Smooth muscle cell of the pulmonary artery (primary cell): ENCODE measurements at places on chromosomes 6 and 20. TPM values are rescaled to one million over a fixed set of nuclear protein-coding genes. Genes with fewer than 3 reads are reported as not detected.

TCP11 gene
- total RNA-seq, result 0.07 and 0.26 TPM in 2 replicates

MKKS gene
- 10.7 and 13.7 TPM in 2 replicates for total RNA-seq

CGA gene
- total RNA-seq, result not detected in 2 replicates

NKX2-2 gene
- total RNA-seq, result not detected in 2 replicates

CALHM5 gene
- 6.8 and 12.1 TPM in 2 replicates for total RNA-seq

RBM24 gene
- 2.9 and 6.3 TPM in 2 replicates for total RNA-seq

ASXL1 gene
- 44.0 and 44.9 TPM in 2 replicates for total RNA-seq

THEMIS gene
- total RNA-seq, result under 0.01 TPM in 1 of 2 replicates, not detected in the other

SYNDIG1 gene
- 0.56 and 1.4 TPM in 2 replicates for total RNA-seq

SSTR4 gene
- total RNA-seq, result 0.07 TPM in 1 of 2 replicates, not detected in the other

SLC44A4 gene
- 0.20 TPM in 1 of 2 replicates, not detected in the other for total RNA-seq

ZNF133 gene
- 21.7 and 23.0 TPM in 2 replicates for total RNA-seq
